Tongue (tissue), 3 donors: ENCODE measurements at places on chromosomes 5 and 9. TPM values are rescaled to one million over a fixed set of nuclear protein-coding genes. Genes with fewer than 3 reads are reported as not detected.

- no peak for DNase-seq
These were observed 184.6 kb downstream of the AUH start for GRCh38 chr9:91177081-91177480.

DNA sequence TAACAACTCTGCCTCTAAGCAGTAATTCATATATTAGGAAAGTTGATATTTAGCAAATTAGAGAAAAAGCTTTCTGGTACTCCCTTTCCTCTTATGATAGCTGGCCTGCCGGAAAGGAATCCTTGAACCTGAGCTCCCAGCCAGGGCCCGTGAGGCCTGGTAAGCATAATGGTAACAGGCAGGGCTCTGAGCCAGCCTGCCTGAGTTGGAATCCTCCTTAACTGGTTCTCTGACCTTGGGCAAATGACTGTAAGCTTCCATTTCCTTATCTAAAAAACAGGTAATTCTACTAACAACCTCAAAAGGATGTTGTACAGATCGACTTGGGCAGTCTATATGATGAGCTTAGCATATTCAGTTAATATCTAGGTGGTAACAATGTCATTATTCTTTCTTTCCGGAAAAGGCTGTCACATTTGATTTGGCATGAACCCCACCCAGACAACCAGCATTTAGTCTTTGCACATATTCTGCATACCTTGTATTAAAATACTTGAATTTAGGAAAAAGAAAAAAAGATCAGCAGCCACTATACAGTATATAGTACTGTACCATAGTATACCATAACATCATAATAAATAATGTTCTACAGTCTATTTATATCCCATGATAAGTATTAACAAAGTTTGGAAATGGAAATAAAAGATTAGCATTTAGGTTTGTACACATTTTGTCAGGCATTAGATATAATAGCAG lies 55.7 kb upstream of the MAP3K1 start:
- DNase-seq, result no peak

DNA sequence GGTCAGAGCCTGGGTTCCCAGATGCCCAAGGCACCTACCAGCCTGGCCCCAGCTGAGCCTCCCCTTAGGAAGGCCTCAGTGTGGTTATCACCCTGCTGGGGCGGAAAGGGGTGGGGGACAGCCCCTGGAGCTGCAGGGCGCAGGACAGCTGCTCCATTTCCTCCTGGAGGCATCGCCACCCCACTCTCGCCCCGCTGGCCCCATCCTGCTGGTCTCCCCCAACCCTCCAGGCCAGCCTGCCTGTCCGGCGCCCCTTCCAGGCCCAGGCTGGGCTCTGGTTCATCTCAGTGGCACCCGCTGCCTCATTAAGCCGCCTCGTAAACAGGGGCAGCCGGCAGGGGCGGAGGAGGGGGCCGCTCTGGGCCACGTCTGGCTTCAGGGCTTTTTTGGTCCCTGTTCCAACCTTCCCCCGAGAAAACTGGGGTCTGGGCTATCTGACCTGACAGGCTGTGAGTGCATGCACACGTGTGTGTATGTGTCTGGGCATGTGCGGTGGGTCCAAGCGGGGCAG lies 30.8 kb upstream of the ENHO start:
- no peak for DNase-seq

DNA sequence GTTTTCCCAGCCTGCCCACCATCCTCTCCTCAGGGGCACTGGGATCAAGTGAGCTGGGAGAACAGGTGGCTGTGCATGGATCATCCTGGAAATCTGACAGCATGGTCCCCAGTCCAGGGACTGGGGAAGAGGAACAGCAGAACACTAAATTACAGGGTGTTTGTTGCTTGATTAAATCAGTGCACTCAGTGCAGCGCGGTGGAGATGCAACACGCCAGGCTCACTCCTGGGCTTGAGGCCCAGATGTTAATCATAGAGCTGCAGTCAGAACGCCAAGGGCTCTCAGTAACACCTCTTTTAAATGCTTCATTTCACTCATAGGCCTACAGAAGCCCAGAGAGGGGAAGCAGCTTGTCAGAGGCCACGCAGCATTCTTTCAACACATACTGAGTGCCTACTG lies 14.2 kb upstream of the LARP1 start:
- peak; percentile 71 for DNase-seq

DNA sequence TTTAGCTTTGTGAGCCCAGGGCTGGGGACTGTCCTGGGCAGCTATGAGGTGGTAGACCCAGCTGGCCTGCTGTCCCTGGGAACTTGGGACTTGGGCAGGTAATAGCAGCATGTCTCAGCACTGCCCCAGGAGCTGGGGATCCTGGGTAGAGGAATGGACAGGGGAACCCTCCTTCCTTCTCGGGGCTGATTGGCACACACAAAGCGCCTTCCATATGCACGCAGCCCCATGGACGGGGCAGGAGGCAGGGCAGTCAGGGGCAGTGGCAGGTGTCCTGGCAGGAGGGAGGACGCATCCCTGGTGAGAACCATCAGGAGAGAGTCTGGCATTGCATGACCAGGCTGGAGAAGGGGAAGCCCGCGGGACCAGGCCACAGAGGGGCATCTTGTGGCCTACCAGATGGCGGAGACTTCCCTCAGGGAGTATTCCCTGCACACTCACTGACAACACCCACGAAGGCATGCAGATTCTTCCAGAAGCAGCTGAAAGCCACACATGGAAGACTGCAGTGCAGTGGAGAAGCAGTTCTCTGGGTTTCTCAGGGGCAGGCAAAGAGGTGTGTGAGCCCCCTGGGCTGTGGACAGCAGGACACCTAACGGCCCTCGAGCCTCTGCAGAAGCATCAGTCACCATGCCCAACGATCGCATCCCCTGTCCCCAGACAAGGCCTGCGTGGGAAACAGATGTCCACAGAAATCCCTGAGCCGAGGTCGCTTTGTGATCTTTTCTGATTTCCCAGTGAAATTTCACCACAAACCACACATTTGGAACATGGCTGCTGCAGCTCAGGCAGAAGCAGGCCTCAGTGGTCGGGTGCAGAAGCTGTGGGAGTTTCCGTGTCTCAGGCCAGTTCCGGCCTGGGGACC lies 7.0 kb upstream of the NKD2 start:
- DNase-seq, result no peak

The SLC25A2 gene
- not detected for total RNA-seq

The MAPKAP1 gene
- 66.8 TPM for total RNA-seq

GRCh38 chr5:115398719-115399118 lies 102.3 kb upstream of the CCDC112 start:
- no peak for DNase-seq
